Body of pancreas (tissue), 4 donors: ENCODE measurements at places on chromosomes 1 and 21. TPM values are rescaled to one million over a fixed set of nuclear protein-coding genes. Genes with fewer than 3 reads are reported as not detected.

The DARS2 gene
- 7.5 TPM for total RNA-seq

GRCh38 chr1:234656944-234657654 lies 47.1 kb upstream of the IRF2BP2 start:
- DNase-seq: no peak

DNA sequence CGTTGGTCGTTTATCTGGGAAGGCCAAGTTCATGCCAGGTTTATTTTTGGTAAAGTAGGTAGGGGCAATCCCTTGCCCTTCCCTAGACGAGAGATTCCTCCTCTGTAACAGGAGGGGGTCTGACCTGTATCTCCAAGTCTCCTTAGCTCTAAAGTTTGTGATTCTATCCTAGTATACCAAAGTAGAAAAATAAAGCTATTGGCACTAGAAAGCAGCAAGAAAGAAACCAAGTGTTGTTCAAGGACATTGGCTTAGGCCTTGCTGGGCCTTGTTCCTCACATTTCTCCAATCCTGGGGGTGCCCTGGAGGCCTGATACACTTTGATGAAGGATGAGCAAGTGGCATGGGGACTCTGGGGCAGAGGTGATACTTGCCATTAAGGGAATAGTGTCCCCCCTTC lies 814 bp downstream of the MTARC2 start:
- no peak for DNase-seq

The OR2L2 gene
- total RNA-seq: not detected

The ASCL5 gene
- 1.0 TPM for total RNA-seq

- DNase-seq: no peak
Measured at GRCh38 chr1:170145061-170145460, 698 bp upstream of the NTMT2 start.

The PIAS3 gene
- 14.2 TPM for total RNA-seq

GRCh38 chr1:220956501-220957232 lies 77.4 kb downstream of the HLX start:
- DNase-seq: no peak
